ENCODE measurements at places on chromosomes 4 and X.

- DNase-seq, result no peak
Measured at GRCh38 chr4:38605181-38605752, 58.7 kb upstream of the KLF3 start.

- no peak for DNase-seq
Measured at GRCh38 chr4:168434993-168435392, 45.3 kb downstream of the DDX60L start.

- DNase-seq, result no peak
Measured at GRCh38 chrX:115589419-115589818, 28.4 kb downstream of the PLS3 start.

DNA sequence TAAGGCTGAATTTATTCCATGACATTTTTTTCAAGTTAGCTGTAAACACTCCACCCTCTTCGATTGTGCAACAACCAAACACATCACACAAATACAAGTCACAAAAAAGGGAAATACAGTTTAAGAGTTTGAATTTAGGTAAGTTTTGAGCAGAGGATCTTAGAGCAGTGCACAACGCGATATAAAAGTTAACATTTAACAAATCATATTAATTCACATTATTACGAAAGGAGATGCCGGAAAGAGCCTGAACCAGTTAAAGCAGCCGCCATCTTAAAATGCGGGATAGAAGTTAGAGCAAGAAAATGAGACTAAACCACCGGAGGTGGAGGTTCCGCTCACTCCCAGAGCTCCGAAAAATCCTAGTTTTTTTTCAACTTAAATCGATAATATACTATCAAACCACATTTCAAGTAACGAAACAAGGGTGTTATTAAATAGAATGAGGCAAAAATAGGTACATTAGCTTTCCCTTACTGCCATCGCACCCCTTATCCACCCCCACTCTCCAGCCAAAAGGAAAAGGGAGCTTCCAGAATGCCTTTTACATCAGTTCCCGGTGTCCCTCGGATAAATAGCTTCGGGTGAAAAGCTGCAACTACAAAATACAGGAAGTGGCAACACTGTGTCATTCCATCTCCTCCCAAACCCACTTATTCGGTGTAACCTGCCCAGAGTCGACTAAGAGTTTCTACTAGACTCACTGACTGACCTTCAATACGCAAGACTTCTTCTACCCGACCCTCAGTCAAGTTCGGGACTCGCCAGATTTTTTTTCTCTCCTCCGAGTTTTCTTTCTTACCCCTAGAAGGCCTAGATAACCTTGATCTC lies 1.9 kb downstream of the UBE2D3 start:
- no peak for DNase-seq

- DNase-seq, result no peak
Measured at GRCh38 chrX:66142351-66142750, 21.7 kb upstream of the HEPH start.

DNA sequence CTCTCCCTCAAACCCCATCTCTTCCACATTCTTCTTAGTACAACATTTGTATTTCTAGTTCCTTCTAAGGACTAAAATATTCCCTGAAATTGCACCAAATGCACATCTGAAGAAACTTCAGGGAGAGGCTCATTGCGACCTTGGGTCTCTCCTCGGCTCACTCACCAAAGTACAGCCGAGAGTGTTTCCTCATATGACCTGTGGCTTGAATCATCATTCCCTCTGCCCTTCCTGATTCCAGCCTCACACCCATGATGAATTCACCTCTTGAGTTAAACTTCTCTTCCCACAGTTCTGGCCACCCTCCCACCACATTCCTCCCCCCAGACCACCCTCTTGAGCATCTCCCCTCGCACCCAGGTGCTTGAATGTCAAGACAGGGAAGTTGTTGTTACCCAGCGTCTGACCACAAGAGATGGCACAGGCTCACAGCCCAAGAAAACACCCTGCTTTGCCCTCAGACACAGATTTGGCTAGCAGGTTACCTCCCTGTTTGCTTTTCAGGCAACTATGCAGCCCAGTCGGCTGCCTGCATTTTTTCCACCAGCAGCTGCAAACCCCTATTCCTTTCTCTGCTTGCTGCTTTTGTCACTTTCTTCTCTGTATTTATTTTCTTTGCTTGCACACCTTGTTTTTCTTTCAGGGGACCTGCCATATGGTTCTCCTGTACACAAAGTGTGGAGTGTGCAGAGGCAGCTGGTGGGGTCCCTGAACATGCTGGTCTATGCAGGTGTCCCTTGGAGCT lies 214.8 kb downstream of the SPATA18 start:
- no peak for DNase-seq

GRCh38 chrX:66009231-66009845 lies 30.5 kb downstream of the VSIG4 start:
- DNase-seq, result no peak

- DNase-seq, result peak; percentile 32
Measured at GRCh38 chr4:146243141-146243882, 29.0 kb downstream of the REELD1 start.

DNA sequence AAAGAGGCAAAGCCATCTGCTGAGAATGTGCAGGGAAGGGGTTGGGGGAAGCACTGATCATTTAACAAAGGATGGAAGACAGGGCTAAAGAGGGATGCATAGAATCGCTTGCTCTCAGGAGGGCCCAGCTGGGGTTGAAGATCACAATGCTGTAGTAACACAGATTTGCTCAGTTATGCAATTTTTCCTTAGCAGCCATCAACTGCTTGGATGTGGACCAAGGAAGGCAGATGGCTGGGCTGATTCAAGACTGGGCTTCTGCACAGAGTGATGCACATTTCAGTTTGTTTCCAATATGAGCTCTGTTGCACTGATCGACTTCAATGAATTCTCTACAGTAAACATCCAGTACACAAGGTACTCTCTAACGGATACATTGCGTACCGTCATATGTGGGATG lies 127.8 kb upstream of the TBL1X start:
- DNase-seq, result no peak

DNA sequence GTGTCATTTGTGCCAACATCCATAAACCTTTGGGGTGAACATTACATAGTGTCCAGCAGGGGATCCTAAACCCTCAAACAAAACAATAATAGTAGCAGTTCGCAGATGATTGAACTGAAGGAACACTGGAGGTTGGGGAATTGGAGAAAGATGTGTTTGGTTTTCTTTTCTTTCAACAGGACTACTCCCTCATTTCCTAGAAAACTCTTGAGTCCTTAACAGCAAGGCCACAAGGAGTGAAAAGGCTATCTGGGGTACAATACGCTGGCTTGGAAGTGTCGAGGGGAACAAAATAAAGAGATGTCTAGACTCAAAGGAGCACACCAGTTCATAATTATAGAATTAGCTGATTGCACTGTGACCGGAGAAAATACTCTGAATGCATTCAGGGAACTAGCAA lies 72.1 kb downstream of the IDS start:
- DNase-seq, result no peak

DNA sequence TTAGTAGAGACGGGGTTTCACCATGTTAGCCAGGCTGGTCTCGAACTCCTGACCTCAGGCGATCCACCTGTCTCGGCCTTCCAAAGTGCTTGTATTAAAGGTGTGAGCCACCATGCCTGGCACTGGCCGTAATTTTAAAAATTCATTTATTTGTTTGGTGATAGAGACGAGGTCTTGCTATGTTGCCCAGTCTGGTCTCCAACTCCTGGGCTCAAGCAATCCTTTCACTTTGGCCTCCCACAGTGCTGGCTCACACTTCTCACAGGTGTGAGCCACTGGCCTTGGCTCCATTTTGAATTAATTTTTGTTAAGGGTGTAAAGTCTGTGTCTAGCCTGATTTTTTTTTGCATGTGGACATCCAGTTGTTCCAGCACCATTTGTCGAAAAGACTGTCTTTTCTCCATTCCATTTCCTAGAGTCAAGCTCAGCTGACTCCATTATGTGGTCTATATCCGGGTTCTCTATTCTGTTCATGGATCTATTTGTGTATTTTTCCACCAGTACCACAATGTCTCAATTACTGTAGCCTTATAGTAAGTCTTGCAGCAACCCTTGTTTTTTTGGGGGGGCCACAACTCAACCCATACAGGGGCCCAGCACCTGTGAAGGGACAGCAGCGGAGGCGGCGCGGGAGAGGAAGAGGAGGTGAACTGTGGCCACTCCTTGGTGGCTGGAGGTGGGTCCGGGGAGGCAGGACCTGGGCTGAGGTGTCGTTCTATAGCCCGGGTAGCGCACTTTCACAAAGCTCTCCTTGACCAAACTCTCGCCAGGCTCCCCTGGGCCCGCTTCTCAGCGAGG lies 1.5 kb upstream of the NSD2 start:
- DNase-seq, result no peak

- no peak for DNase-seq
Measured at GRCh38 chrX:37320541-37321203, 28.5 kb upstream of the PRRG1 start.

DNA sequence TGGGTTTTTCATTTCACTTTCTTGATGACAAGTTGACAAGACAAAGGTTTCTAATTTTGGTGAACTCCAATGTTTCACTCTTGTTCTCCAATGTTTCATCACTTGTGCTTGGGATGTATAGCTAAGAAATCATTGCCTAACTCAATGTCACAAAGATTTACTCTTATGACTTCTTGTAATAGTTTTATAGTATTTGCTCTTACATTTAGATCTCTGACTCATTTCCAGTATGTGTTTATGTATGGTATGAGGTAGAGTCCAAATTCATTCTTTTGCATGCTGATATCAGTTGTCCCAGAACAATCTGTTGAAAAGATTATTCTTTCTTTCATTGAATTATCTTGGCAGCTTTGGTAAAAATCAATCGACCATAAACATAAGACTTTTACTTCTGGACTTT lies 12.2 kb upstream of the NWD2 start:
- no peak for DNase-seq

GRCh38 chrX:13298836-13299235 lies 21.0 kb downstream of the ATXN3L start:
- no peak for DNase-seq

DNA sequence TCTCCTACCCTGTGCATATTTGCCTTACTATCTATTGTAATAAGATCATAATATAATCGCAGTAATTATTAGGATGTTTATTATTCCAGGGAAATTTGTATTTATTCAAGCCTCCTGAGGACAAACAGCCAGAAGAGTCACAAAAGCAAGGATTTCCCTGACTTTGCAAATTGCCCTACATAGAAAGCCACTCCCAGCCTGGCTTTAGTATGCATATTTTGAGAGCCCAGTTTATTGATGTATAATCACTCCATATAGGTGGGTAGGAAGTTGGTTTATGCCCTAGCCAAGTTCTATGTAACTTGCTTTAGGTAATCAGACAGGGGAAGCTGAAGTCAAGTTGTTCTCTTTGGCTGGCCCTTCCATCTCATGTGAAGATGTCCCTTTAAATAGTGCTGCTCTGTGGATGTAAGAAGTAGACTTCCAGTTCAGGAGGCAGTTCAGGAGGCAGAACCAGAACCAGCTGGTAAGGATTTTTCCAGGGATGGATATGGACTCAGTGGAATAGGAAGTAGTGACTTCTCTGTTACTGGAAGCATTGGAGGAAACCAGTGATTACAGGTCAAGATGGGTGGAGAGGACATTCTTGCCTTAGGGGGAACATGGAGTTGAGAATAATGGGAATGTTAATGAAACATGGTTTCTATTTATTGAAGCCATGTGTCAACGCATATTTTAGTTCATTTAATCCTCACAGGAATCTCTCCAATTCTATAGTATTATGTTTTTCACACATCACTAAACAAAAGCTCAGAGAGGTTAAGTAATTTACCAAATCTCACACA lies 70.5 kb upstream of the KIT start:
- DNase-seq, result no peak

GRCh38 chr4:151313306-151314009 lies 11.9 kb downstream of the SH3D19 start:
- DNase-seq, result no peak

DNA sequence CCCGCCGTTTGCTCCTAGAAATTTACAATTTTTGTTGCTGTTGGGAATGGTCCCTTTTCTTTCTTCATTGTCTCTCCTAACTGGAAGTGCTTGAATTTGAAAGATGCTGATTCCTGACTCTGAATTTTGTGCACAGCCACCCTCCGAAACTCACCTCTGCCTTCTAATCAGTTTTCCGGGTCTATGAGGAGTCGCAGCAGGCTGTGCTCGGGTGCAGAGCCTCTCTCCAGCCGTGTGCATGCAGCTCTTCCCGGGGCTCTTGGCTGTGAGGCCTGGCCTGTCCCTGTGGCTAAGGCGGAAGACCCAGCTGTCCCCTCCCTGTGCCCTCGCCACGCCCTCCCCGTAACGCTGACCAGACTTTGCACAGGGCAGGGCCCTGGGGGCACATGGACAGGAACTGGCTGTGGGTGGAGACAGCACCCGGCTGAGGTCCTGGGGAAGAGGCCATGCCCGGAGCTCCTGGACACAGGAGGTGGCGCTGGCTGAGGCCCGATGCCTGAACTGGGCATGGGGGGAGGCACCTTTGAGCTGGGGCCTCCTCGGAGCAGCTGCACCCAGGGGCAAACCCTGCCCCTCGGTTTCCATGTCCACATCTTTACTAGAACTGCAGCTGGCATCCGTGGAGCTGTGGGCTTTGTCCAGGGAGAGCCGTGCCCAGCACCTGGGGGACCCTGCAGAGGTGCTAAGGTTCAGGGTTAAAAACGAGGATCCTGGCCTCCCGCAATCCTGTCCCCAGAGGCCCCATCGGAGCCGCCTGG lies 32.6 kb upstream of the SPON2 start:
- no peak for DNase-seq

GRCh38 chr4:121056066-121056465 lies 16.3 kb downstream of the NDNF start:
- no peak for DNase-seq

- DNase-seq, result no peak
Measured at GRCh38 chr4:108852691-108853090, 89.8 kb upstream of the ETNPPL start.

DNA sequence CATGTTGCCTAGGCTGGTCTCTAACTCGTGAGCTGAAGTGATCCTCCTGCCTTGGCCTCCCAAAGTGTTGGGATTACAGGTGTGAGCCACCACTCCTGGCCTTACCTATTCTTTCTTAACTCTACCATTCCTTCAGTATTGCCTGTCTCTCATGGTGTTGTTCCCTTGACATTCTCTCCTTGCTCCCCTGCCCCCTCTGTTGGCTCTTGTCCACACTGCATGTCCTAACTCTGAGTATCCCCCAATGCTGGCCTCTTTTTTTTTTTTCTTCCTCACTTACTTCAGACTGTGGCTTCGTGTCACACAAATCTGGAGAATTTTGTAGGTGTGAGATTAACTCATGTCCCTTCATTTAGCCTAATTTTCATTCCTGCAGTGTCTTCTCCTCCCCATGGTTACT lies 22.9 kb upstream of the FRMPD4 start:
- peak; percentile 2 for DNase-seq

- no peak for DNase-seq
Measured at GRCh38 chrX:29661290-29661689, 554.1 kb upstream of the MAGEB2 start.

Data from urothelium cell line (cell line).